ENCODE measurements at places on chromosomes 11 and 22. TPM values are rescaled to one million over a fixed set of nuclear protein-coding genes. Genes with fewer than 3 reads are reported as not detected.

DNA sequence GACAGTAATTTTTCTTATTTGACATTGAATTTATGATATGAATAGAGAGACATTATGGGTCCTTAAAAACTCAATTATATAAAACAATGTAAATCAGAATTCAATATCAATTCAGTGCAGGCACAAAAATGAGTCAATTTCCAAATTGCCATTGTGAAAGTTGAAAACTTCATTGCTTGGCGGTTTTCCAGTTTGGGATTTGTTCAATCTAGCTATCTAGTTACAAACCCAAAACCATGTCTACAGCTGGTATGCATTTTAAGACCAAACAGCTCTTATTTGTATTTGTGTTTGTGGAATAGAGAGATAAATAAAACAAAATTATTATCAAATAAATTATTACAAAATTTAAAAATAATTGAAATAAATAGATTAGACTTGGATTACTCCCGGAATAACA, 1206.6 kb upstream of the RAG2 start:
- no peak for DNase-seq

DNA sequence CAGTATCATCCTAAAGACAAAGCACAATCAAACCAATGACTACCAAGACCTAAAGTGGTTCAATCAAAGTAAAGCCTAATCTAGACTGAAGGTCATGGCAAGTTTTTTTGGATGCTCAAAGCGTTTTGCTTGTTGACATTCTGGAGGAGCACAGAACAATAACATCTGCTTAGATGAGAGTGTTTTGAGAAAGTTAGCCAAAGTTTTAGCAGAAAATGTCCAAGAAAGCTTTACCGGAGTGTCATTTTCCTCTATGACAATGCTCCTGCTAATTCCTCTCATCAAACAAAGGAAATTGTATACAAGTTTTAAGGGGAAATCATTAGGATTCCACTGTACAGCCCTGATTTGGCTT, 256.9 kb upstream of the FAT3 start:
- DNase-seq = no peak

DNA sequence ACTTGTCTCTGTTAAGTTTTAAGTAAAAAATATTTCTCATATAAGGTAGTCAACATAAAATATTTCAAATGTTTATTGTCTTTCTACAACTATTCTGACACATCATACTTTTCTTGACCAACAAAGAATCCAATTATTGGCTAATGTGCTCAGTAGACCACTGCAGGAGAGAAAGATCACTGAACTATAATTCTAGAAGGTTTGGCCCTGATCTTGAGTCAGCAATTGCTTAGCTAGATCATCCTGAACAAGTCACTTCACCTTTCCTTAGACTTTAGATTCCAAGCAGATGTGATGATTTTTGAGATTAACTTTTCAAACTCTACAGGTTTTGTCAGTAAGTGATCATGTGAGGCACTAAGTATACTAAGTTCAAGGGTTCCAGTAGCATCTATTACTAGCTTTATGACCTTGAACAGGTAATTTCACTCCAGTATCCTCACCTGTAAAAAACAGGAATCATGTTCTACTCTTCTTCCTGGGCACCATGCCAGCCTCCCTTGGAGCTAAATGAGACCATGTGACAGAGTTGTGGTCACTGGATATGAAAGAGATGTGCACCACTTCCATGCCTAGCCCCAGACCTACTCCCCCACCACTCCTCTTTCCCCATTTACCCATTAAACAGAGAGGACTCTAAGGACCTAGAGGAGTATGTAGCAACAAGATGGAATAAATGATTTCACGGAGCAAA, 17.3 kb downstream of the PGM2L1 start:
- no peak for DNase-seq

- no peak for DNase-seq
These were observed 365.7 kb upstream of the CADM1 start for GRCh38 chr11:115869780-115870431.

DNA sequence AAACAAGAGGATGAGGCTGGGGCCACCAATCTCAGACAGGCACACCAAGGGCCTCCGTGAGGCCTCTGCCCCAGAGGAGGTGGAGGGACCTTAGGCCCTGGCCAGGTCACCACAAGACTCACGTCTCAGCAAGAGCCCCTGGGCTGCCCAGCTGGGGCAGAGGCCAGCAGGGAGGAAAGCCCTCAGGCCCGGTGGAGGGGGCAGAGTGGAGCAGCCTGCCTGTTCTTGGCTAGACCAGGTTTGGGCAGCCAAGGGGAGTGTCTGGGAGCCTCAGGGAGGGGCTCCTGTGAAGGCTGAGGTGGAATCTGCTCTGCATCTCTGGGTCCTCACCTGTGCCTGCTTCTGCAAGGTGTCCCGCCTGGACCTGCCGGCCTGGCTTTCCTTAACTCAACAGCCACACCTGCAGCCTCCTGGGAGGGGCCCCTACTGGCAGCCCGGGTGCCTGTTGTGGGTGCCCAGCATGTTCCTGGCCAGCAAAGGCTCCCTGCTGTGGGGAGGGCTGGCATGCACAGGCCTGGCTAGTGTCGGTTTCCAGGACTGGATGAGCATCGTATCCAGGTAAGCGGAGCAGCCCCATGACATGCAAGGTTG, 11.9 kb downstream of the TTLL12 start:
- DNase-seq = no peak

DNA sequence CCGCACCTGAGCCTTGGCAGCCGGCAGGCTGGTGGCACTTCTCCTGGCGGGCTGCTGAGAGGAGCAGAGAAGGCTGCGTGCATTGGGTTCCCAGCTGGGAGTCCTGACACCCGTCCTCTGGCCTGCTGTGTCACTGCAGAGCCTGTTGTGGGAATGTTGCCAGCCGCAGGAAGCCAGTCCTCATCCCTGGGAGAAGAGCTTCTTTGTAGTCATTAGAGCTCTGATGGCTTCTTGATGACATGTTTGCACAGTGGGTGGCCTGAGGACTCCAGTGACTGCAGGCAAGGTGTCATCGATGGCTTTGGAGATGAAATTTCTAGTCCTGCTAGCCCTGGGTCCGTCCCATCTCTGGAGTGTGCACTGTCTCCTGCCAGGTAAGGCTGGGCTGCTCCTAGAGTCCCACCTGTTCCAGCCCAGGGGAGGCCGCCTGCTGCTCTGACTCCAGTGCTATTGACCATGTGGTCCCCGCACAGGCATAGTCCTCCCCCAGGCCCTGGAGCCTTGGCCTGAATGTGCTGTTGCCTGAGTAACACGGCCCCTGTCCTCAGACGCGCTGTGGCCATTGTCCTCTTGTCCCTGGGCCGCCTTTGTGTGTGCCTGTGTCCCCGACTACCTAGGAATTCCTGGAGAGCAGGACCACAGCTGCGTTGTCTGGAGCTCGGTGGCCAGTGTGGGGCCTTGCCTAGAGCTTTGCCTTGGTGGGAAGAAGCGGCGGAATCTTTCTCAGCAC, 129.2 kb downstream of the CACNA1I start:
- no peak for DNase-seq

DNA sequence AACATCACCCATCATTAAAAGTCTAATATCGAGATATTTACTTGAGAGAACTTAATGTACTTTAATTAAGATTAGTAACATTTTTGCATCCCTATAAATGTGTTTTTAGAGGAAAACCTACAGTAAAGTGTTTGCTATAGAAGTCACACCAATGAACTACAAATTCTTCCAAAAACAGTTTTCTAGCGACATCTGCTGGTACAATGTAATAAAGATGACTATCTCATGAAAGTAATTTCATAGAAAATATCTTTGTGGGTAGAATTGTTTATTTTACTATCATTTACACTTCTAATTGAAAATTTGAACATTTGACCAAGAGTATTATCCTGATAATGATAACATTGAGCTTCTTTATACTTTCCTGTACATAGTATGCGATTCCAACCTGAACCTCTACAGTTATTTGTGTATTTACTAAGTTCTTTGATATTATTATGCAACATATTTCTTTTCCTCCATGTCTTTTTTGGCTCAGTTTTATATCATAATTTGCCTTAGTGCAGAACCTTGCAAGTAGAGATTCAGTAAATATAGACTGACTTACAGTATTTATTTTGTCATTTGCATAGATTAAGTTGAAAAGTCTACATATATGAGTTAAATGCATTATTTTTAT, 252.7 kb downstream of the TMEM135 start:
- no peak for DNase-seq

DNA sequence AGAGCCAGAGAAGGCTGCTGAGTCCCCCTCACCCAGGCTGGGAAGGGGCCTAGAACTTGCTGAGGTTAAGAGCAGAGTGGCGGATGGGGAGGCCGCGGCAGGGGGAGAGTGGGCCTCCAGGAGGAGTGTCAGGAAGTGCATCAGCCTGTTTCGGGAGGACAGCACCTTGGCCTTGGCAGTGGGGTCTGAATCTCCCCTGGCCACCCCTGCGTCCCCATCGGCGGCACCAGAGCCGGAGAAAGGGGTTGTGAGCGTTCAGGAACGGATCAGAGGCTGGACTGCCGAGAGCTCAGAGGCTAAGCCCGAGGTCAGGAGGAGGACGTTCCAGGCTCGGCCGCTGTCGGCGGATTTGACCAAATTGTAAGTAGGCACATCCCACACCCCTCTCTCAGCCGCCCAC, 76.7 kb downstream of the KIAA1671 start:
- DNase-seq = no peak

- no peak for DNase-seq
These were observed 252.6 kb upstream of the B3GAT1 start for GRCh38 chr11:134664447-134665187.

DNA sequence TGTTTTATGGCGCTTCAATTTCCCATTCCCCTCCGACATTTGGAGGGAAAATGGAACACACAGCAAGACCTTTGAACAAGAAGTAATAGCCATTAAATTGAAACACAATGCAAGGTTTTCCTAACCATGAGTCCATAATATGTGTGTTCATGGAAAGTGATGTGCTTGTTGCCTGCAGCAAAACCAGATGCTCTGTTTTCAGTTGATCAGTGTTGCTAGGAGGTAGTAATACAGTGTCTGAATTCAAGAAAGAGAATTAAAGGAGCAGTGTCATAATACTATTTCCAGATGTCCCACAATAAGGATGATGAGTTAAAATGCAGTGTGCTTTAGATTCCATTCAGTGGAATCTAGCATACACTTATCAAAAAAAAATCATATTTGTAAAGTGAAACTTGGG, 637.4 kb upstream of the API5 start:
- DNase-seq = no peak

- peak; percentile 88 for DNase-seq
These were observed at the start of the genes KCTD21 and USP35 for GRCh38 chr11:78188286-78189173. KCTD21 (minus strand) TSS chr11:78188626; CDS start chr11:78174554, 14,072 bp downstream. USP35 (plus strand) TSS chr11:78188919; CDS start chr11:78196246, 7,327 bp downstream.

KIF18A gene
- total RNA-seq = 2.9 TPM

ZP1 gene
- total RNA-seq = not detected

AIFM3 gene
- 0.78 TPM for total RNA-seq
